Memory B cell (primary cell): ENCODE measurements at places on chromosomes 3 and 15.
A peak's percentile ranks its signal among the peaks of the same experiment; 100 is the strongest.

DNA sequence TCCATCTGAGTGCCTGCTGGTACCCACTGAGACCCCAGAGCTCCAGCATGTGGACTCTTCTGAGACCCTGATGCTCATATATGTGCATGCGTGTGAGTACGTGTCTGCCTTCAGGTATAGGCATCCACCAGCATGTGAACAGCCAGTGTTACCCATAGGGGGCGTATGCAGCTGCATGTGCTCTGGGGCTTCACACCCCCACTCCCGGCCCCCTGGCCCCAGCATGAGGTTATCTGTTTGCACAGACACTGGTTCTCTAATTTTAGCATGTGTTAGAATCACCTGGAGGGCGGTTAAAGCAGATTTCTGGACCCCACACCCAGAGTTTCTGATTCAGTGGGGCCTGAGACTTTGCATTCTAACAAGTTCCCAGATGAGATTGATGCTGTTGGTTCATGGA, 824 bp upstream of the CILP start:
- peak; percentile 18 for DNase-seq

GRCh38 chr3:126985132-126985985, 2.4 kb downstream of the PLXNA1 start:
- DNase-seq, result no peak

GRCh38 chr15:35533130-35534110, 12.5 kb downstream of the DPH6 start:
- no peak for DNase-seq

DNA sequence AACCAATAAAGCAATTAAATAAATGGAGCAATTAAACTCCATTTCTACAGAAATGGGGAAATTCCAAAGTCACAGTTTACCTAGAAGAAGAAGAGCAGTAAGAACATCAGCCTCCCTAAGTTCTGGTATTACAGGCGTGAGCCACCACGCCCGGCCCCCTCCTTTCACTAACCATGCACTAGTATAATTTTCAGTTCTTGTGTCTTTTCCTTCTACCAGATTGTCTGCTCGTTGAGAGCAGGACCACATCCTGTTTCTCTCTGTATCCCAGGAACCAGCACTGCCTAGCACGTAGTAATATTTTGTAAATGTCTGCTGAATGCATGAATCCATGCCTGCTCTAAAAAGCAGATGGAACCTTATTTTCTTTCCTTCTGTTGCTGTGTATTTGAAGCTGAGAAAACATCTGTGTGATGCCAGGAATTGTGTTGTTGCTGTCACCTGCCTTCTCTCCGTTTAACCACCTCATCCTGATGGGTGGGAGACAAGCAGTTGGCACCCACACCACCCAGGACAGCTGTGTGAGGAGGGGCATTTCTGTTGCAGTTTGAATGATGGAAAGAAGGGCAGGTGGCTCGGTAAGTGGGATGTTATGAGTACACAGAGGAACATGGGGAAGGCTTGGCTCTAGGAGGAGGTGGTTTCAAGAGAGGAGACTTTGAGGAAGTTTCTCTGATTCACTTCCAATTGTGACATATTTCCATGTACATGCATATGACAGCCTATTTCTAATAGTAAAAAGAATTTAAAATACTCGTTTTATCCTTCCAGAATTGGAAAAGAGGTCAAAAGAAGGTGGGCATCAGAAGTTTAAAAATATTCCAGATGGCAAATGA, 30.1 kb downstream of the PXYLP1 start:
- DNase-seq, result no peak

DNA sequence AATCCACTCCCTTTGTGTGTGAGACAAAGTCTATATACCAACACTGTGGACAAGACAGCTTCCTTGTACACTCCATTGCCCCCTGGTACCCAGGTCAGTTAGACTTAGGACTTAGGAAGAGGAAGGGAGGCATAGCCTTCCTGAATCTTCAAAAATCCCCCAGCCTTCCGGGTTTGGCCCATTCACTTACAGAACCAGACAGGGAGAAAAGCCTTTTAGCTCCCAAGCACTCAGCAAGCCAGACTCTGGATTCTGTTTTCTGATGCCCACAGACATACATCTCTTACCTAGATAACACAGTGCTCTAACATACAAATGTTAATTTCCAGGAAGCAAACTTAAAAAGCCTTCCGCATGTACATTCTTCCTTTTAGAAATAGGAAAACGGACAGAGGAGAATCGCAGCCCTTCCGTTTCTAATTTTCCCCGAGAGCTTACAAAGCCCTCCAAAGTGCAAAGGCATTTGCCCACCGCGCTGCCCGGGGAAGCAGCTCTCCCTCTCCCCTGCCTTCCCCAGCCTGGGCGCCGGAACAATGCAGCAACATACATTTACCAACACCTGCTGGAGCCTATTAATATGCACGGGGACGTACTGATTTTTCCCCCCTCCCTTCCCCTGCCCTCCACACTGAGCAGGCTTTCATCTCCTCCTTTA, 442.0 kb downstream of the MAGI1 start:
- DNase-seq, result no peak

GRCh38 chr3:43021186-43021585, 42.1 kb downstream of the GASK1A start:
- DNase-seq, result no peak

DNA sequence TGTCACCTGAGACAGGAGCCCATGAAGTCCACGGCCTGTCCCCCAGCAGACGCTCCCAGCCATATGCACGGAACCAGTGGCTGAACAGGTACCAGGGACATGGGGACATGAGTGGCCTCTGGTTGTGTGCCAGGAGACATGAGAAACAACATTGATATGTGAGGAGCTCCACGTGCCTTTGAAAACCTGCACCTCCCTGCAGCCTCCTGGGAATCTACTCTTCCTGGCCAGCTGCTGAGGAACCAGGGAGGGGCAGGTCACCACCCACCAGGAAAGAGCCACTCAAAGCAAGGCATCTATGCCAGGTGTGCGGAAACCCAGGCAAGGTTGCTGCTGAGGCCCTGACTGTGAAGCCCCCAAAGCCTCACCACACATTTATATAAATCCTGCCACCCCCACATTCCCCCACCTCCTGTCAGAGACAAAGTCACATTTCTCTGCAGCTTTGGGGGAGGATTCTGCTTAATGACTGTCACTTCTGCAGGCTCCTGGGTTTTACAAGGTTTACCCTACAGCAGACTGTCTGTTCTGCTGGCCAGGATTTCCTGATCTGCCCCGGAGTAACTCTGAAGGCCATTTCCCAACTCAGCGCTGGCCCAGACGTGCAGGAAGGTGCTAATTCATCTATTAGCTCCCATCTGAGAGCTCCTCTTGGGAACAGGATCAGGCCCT, 110.8 kb downstream of the ADCY5 start:
- no peak for DNase-seq

- DNase-seq, result no peak
Observed at GRCh38 chr3:66382142-66382541, 118.7 kb downstream of the LRIG1 start.

DNA sequence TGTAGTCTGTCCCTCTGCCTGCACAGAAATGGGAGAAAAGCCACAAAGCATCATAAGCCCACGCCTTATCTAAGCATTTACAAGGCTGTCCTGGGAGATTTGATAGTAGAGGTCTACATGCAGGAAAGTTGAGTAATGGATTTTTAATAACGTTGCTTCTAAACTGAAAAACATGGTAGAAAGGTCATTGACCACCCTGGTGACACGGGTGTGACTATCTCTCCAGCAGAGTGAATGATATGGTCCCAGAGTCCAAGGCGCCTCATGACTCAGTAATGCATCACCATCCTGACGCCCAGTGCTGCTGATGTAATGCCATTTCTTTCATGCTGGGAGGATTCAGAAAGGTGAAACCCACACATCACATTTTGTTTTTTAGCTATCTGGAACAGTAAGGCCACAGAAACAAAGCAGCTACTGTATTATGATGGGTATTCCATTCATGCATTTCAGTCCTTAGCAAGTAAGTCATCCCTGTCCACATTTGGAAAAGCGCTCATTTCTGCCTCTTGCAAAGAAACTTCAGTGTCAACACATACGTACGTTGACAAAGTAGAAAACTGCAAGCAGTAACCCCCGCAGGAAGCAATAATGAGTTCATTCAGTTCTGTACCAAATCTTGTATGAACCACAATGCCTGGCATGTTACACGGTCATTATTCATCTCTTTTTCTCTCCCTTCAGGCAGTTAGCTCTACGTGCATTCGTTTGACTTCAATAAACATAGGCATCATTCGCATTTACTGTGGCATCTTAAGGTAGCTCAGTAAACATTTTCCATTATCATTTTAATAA, 483.5 kb downstream of the GABRG3 start:
- no peak for DNase-seq

DNA sequence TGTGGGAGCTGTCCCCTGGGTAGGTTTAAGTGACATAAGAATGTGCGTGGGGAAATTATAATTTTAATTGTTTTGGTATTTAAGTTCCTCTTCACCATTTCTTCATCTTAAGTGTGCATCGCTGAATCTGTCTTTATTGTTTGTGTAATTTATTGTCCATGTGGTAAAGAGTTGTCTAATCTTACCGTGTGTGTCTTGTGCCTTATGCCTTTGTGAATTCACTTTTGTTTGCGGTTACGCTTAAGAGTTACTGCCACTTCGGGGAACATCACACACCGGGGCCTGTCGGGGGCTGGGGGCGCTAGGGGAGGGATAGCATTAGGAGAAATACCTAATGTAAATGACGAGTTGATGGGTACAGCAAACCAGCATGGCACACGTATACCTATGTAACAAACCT, 767 bp downstream of the WDR48 start:
- DNase-seq, result no peak

GRCh38 chr3:132228923-132229322, 88.3 kb upstream of the ACP3 start:
- no peak for DNase-seq

DNA sequence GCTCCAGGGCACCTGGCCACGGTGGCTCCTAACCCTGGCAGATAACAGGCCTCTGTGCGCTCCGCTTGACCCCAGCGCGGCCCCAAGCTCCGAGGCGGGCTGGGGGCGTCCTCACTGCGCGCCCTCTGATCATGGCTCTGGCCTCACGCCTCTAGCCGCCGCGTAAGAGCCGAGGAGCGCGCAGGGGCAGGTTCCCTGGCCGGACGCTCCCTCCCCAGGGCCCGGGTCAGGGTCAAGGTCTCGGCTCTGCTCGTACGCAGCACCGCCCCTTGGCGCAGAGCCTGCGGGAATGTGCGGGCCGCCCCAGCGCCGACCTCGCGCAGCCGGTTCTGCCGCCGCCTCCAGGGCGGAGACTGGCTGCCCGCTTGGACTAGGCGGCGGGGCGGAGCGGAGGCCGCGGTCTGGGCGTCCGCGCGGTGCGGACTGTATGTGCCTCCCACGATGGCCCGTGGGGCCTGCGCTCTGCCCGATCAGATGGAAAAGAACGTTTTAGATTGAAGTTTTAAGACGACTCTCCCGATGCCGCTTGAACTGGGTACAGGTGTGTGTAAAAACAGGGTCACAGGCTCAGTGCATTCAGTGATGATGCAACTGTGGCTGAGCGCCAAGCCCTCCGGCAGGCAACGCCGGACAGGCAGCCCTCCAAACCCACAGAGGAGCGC, 40.8 kb downstream of the CHST14 start:
- peak; percentile 58 for DNase-seq

DNA sequence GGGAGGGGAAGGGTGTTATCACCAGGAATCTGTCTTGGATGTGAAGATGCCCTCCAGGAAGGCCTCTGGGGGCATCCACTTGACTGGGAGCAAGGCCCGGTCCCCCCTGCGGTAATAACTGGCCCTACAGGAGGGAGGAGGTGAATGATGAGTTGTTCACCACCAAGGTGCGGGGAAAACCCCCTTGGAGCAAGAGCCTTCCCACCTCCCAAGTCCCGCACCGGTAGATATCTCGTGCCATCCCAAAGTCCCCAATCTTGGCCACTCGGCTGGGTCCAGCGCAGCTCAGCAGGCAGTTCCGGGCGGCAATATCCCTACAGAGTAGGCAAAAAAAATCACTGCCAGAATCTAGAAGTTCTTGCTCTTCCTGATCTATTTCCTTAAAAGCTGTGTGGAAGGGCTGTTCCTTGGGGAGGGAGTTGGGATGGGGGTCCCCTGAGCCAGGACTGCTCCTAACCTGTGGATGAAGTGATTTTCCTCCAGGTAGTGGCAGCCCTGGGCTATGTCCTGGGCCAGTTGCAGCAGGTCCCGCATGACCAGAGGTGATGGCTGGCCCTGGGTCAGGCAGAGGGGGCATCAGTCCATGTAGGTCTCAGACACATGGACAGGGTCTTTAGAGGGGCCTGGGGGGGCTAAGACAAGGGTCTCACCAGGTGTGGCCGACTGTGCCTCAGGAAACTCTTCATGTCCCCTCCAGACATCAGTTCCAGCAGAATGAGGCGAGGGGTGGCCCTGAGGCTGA, 8.7 kb downstream of the LTK start:
- no peak for DNase-seq

DNA sequence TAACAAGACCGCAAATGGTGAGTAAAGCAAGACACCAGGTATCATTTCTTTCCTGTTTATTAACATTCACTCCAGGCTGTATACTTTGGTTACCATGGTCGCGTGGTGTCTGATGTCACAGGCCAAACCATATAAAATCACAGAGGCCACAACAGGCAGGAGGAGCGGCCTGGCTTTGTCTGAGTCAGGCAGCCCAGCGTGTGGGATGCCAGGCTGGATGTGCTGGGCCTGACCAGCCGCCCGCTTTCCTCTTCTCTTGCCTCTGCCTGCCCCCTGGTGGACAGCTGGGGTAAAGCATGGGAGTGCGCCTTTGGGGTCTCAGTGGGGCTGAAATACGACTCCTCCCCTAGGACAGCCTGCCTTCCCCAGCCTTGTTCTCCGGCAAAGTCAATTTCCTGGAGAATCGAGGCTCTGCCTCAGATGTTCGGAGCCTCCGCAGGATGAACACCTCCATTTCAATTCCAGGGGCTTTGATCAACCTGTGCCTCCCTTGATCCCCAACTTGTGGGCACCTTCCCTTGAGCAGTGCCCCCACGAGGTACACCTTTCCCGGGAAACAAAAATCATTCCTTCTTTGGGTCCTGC, 78.2 kb downstream of the CCNL1 start:
- DNase-seq, result peak; percentile 94

DNA sequence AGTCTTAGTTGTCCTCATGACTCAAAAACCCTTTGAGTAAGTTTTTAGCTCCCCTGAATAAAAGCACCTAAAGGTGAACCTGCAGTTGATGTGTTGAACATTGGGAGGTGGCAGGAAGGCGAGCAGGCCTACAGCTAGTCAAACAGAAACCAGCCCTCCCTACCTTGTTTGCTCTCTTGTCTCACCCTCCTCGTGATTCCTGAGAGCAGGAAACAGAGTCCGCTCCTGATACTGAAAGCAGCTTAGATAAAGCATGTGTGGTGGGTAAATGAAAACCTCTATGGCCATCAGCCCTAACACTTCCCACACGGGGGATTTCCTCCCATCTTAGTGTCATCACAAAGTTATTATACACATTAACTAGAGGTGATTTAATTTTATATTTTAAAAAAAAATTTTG, 21.8 kb upstream of the CLDN18 start:
- DNase-seq, result no peak

- DNase-seq, result no peak
Observed at GRCh38 chr3:3446251-3446650, 266.8 kb upstream of the CRBN start.

DNA sequence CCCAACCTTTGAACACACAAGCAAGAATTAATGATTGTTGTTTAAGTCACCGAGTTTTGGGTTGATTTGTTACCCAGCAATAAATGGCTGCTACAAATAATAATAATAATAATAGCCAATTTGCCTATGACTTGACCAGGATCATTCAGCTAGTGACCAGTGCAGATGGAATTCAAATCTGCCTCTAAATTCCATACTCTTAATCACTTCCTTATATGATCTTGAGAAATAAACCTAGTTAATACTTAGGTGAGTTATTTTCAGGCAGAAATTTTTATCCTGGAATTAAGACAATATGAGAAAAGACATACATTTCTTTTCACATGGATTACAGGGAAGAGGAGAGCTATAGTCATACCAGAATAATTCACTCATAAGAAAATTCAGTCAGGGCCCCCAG, 116.0 kb upstream of the GALNT15 start:
- no peak for DNase-seq

- no peak for DNase-seq
Observed at GRCh38 chr3:115351193-115351592, 204.1 kb upstream of the ZBTB20 start.
